ENCODE measurements at places on chromosomes 12 and 14.

DNA sequence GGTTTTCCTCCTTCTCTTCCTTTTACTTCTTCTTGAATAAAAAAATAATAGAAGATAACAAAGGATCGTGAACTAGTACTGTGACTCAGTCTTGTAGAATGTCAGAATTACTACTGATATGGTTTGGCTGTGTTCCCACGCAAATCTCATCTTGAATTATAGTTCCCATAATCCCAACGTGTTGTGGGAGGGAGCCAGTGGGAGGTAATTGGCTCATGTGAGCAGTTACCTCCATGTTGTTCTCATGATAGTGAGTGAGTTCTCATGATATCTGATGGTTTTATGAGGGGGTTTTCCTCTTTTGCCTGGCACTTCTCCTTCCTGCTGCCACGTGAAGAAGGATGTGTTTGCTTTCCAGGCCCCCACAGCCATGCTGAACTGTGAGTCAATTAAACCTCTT lies 549.6 kb downstream of the DIO2 start:
- DNase-seq = no peak

- DNase-seq = no peak
Measured at GRCh38 chr12:28629691-28630090, 439.4 kb downstream of the CCDC91 start.

DNA sequence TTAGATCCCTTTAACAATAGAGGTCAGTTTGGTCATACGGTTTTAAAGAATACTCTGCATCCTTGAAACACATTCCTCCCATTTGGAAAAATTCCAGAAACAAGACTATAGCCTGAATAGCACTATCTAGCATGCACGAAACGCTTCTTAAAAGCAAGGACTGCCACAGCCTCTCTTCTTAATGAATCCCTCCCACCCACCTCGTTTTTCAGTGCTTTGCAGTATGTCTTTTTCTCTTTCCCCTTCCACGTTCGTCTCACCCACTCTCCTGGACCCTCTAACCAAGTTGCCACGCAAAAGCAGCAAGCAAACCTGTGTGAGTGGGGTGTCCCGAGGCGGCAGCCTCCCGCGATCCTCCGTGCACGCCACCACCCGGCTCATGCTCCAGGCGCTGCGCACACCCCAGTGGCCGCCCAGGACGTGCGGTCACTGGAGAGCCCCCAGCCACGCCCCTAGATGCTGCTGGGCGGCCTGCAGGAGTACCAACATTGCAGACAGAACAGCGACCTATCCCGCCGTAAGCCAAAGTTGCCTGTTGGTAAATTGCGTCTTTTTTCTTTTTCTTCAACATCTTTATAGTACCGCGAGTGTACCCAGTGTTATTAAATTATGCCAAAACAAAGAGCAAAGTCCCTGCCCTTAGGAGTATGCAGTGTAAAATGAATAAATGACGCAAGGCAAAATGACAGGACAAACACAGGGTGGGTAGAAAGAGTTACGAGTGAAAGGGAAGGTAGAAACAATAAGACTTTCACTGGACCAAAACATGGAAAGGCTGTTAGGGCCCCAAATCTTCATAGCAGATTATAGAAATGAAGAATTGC lies at the start of gene SLC38A4:
Gene SLC38A4 (minus strand): TSS at position 407 of the 824 bp plus-strand sequence. CDS start 32,926 bp downstream, outside the sequence.
- DNase-seq = no peak

GRCh38 chr12:124994437-124994975 lies 1.1 kb downstream of the BRI3BP start:
- no peak for DNase-seq

DNA sequence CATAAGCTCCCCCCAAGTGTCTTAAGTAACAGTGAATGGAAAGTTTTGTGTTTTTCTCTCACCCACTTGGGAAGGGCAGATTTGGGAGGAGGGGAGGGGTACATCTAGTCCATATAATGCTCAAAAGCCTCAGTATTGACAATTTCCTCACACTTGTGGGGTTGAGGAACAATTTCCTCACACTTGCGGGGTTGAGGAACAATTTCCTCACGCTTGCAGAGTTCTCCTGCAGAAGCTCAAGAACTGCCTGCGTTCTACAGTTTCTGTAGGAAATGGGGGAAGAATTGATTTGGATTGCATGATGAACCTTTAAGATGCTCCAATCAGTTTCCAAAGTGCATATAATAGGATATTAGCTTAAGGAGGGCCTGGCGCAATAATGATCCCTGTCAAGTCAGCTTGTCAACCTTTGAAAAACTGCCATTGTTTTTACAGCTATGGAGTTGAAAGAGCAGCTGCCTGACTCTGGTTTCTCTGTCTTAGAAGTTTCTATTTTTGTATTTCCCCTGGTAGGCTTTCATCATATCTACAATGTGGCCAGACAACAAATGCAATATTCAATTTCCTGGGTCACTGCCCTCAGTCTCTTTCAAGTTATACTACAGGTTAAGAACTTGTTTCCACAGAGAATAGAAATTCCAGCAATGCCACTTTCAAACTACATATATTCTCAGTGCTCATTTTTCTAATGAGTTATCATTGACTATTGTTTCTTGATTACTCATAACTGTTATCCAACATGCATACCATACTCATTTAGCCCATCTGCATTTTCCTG lies 66.5 kb downstream of the PLEKHG7 start:
- no peak for DNase-seq

- DNase-seq = no peak
Measured at GRCh38 chr12:88413646-88414045, 166.6 kb downstream of the KITLG start.

GRCh38 chr14:24150993-24151392 lies 3.7 kb downstream of the RNF31 start:
- DNase-seq = no peak
